H1 (cell line): ENCODE measurements at places on chromosomes 13 and 19. TPM values are rescaled to one million over a fixed set of nuclear protein-coding genes. Genes with fewer than 3 reads are reported as not detected.

- DNase-seq = no peak
These were observed 767 bp upstream of the GPR18 start for GRCh38 chr13:99258946-99259345.

ANKLE1 gene
- total RNA-seq = 6.1 and 6.8 TPM in 2 replicates

GRCh38 chr13:97127842-97128241, 94.3 kb upstream of the MBNL2 start:
- DNase-seq = no peak

GRCh38 chr13:107365466-107366215, 797.7 kb upstream of the ARGLU1 start:
- DNase-seq = no peak

DNA sequence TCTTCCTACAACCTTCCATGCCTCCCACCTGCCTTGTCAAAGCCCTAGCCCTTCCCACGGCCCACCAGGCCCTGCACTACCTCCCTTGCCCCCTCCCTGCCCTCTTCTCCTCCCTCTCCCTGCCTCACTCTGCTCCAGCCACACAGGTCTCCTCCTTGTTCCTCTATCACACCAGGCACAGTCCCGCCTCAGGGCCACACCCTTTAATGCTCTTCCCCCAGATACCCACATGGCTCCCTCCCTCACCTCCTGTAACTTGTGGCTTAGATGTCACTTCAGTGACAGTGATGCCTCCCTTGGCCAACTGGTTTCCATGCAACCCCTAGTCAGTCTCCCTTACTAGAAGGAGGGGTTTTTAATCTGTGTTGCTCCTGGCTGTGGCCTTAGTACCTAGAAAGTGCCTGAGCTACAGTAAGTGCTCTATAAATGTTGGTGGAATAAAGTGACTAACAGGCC, 1.3 kb downstream of the SIRT6 start:
- DNase-seq = no peak
